ENCODE measurements at places on chromosomes 6 and 20.

DNA sequence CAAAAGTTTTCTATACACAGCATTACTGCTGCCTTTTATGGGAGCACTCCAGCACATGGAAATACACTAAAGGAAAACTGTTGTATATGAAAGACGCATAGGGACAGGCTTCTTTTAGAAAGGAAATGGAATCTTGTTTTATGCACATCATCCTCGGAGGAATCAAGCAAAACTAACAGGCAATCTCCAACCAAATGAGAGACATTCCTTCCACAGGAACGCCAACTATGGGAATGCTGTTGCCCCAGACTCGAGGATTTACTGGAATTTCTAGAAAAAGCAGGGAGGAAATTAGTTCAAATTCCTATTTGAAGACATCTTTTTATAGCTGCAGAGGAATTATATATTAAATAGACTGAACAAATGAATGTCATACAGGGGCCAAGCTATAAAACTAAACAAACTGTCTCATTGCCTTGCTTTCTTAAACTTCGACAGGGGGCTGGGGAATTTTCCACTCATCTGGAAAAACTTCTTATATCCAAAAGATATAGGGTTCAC lies 52.2 kb downstream of the LYRM4 start:
- DNase-seq, result no peak

- no peak for DNase-seq
Measured at GRCh38 chr6:13660893-13661292, 45.8 kb downstream of the NOL7 start.

DNA sequence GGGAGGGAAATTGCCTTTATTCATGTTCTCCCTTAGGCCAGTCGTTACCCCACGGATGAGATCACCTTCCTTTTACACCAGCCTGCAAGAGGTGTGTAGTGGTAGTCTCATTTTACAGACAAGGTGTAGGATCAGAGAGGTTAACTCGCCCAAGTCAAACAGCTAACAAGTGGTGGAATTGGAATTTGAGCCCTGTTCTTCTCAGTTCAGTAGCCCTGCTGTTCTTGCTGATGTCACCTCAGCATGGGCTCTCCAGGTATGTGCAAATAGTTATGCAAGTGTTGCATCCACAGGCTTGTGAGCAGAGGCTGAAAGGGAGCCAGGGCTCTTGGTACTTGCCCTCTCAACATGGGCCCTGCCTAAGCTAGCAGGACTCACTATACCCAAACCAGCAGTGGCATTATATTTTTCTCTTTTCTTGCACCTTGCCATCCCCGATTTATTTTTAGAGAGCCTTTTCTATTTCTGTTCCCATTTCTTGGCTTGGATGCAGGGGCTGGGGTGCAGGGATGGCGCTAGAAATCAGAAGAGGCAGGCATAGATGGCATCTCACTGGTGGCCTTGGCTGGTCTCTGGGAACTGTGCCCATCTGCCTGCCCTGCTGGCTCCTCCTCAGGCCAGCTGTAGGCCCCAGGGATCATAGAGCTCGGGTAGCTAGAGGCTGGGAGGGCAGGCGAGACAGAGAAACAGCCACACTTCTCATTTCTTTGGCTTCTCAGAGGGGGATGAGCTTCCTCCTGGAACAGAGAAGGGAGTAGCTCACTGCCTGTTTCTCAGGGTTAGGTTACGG lies 18.2 kb downstream of the PPARD start:
- no peak for DNase-seq

GRCh38 chr6:160202411-160202810 lies 56.2 kb downstream of the SLC22A2 start:
- no peak for DNase-seq

GRCh38 chr20:14800707-14801425 lies 463.5 kb upstream of the FLRT3 start:
- DNase-seq, result no peak

DNA sequence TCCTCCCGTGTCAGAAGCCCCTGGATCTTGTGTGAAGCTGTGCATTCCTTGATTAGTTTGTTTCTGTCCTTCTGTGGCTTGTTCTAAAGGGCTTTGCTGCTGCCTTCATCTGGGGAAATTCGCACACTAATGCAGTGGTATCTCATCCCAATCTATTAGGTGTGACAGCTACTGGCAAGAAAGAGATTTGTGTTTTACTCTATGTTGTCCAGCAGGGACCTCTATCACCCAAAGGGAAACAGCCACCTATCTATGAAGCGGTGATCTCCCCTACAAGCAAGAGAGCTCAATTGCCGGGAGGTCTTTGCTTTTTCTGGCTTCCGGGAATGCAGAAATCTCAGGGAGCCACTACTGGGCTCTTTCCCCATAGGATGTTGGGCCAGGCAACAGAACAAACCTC lies 151.8 kb downstream of the NRN1 start:
- no peak for DNase-seq

DNA sequence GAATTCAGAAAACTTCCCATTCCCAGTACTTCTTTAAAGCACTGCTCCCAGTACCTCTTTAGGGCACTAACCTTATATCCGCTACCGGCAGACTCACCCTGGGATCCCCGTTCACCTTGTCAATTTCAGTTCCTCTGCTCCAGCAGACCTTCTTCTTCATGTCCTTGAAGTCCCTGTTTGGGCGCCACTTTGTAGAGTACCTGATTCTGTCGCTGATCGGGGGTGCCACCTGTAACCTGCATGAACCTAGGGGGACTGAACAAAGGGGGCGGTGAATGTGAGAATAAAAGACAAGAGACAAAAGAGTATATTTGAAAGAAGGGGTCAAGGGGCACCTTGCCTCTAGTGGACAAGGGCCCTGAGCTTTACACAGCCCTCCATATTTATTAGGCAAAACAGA lies 4.9 kb upstream of the GINS1 start:
- DNase-seq, result no peak

DNA sequence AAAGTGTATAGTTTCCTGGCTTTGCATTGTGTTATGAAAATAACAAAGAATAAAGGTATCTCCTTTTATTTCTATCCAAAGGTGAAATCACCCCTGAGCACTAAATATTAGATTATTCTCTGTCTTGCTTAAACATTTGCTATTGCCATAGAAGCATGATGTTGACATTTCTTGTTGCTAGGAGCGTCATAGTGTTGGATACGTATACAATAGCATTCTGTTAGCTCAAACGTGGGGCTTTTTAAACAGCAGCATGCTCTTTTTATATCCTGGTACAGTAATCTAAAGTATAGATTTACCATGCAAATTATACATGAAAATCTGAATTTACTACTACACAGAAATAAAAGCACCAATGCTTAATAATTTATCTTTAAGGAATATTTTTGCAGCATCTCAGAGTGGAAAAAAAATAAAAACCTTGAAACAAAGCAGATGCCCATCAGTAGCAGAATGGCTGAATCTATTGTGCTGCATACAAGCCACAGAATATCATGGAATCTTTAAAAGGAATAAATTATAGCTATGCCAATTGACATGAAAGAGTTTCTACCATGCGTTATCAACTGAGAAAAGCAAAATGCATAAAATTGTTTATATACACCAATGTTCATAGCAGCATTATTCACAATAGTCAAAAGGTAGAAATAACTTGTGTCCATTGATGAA lies 9.6 kb upstream of the HSF2 start:
- no peak for DNase-seq
